ENCODE measurements at places on chromosomes 12 and 14.

DNA sequence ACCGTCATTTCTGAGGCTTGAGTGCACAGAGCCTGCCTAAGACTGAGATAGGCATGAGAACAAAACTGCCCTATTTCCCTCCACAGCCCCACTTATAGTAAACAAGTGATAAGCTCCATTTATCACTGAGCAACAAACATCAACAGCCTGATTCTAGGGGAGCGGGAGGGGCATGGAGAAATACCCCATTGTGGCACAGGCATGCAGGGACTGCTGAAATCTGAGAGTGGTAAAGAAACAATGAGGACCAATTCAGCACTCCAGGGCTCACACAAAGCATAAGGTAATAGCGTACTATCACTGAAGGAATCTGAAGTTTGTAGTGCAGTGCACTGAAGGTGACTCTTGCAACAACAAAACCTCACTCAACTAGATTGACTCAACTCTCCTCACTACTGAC, 186.7 kb downstream of the ANO2 start:
- DNase-seq, result no peak

GRCh38 chr14:105581551-105582341, 55.4 kb downstream of the TMEM121 start:
- DNase-seq, result no peak

DNA sequence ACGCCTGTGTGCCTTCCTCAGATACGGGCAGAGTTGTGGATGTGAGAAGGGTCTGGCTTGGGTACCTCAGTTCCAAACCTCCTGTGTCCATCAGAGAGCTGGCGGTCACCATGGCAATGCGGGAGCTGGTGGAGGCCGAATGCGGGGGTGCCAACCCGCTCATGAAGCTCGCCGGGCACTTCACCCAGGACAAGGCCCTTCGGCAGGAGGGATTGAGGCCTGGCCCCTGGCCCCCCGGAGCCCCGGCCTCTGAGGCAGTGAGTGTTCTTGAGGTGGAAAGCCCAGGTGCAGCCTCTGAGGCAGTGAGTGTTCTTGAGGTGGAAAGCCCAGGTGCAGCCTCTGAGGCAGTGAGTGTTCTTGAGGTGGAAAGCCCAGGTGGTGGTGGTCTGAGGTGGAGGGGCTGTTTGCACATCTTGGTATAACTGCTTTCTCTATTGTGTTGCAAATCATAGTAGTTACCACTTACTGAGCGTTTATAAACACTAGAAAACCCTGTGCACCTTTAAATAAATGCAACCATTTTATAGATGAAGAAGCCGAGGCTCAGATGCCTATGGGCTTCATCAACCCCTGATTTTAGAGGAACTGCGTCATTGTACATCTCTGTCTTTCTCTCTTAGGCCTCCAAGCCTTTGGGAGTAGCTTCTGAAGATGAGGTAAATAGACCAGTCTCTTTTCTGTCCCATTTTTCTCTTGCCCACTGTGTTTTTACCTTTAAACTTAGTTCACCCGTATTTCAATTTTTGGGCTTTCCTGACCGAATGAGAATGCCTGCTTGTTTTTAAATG, 976 bp downstream of the PEX5 start:
- DNase-seq, result no peak

DNA sequence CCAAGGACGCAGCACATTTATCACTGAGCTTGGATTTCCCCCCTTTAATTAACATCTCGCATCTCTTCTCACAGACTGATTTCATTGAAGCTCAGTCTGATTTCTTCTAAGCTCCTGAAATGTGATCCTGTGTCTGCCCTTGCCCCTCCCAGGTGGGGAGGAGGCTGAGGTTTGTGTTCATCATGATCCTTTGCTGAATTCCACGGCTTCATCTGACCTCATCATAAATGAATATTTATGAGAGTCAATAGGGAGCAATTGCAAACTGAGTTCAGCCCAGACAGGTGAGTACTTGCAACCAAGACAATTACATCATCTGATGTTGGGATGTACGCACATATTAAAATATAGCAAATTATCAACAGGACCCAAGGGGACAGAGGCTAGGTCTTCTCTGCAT, 72.4 kb downstream of the MAP1LC3B2 start:
- no peak for DNase-seq

DNA sequence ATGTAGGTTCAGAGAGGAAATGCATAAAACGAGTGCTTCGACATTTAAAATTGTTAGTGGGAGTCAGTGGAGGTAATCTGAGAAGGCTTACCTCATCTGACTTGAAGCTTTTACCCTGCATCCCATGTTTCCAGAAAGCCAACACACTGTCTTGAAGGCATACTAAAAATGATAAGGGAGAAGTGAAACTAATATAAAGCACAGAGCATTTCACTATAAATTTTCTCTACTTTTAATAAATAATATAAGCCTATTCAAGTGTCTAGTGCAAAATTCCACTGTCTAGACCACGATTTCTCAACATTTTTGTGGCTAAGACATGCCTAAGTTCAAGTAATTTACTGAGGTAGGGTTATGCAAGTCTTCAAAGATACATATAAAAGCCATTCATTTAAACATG, 29.1 kb upstream of the CDKL1 start:
- no peak for DNase-seq
